PC-9 (cell line): ENCODE measurements at places on chromosomes 13 and 19.
A peak's percentile ranks its signal among the peaks of the same experiment; 100 is the strongest.

DNA sequence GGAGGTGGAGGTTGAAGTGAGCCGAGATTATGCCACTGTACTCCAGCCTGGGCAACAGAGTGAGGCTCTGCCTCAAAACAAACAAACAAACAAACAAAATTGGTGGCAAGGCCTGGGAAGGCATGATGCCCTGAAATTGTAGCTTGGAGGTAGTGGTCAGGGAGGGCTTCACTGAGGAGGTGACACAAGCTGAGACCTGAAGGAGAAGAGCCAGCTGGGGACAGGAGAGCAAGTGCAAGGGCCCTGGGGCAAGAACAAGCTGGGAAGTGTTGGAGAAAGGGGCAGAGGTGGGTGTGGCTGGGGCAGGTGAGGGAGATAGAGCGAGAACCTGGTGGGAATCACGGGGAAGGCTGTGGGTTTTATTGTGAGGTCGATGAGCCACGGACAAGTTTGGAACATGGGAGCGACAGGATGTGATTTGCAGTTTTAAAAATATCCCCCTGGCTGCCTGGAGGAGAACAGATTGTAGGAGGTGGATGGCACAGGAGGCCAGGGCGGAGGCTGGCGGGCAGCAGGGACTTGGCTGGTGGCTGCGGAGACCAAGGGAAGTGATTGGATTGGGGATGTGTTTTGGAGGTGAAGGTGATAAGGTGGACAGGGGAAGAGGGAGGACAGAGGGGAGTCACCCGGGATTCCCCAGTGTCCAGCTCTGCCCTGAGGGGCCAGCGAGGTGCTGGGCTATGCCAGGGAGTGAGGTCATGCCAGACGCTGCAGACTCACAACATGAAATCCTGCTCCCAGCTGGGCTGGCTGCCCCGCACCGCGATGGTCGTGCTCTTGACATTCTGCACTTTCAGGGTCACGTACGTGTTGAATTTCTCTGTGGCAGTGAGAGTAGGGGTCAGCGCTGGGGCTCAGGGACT lies 14.0 kb downstream of the UNC13A start:
- DNase-seq, result no peak
- no peaks in the 10 kb centered on the region for H3K4me1 ChIP-seq
- no peak overlapping the region for H3K27ac ChIP-seq
- peaks cover 15% of the 10 kb centered on the region; the same call in 1 of the 2 replicates for H3K27me3 ChIP-seq
- H3K36me3 ChIP-seq, result no peaks in the 10 kb centered on the region

- H3K36me3 ChIP-seq, result 0 out of 2 replicates have a peak, but pooled peaks cover 3% of the 10 kb centered on the region
- H3K4me1 ChIP-seq, result peaks cover under 1% of the 10 kb centered on the region
- no peak overlapping the region for H3K27ac ChIP-seq
- no peak overlapping the region for H3K4me3 ChIP-seq
- no peaks in the 10 kb centered on the region for H3K27me3 ChIP-seq
These were observed 28.1 kb upstream of the CLDN10 start for GRCh38 chr13:95524264-95524901.

DNA sequence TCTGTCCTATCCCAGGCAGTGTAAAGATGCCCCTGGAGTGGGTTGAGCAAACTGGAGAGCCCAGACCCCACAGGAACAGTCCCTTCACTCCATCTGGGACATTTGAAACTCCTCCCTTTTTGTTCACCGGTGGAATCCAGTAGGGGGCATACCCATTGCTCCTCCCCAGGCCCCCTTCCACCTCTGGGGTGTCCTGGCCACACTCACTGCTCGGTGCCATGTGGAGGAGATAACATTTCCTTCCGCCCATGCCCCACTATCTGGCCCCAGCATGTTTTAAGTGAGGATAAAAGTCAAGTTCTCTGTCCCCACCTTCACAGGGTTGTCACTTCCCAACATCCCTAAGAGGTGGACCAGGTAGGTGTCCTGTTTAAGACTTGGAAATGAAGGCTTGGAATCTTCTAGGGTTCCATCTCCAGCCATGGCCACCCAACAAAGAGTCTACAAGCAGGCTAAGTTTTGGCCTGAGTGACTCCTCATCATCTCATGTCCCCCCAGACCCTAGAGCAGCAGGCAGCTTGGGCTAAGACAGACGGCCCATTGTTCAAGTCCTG lies 9.3 kb downstream of the ZNF526 start:
- H3K27ac ChIP-seq, result no peak overlapping the region
- no peak overlapping the region for H3K4me3 ChIP-seq
- H3K36me3 ChIP-seq, result peaks cover 14% of the 10 kb centered on the region; the same call in 1 of the 2 replicates
- DNase-seq, result no peak

- DNase-seq, result no peak
- H3K36me3 ChIP-seq, result peaks cover 10% of the 10 kb centered on the region; the same call in 1 of the 2 replicates
- no peak overlapping the region for H3K4me3 ChIP-seq
- H3K4me1 ChIP-seq, result no peaks in the 10 kb centered on the region
These were observed 3.3 kb upstream of the GPR183 start for GRCh38 chr13:99310382-99311031.

- peak; percentile 86 for DNase-seq
- H3K36me3 ChIP-seq, result peaks cover 38% of the 10 kb centered on the region
These were observed at the start of gene ZNF226 for GRCh38 chr19:44164673-44165512. Gene ZNF226, plus strand, starts transcription at chr19:44165100. Its CDS starts 4,981 bp downstream, at chr19:44170081.

- no peak overlapping the region for H3K27ac ChIP-seq
- H3K36me3 ChIP-seq, result no peaks in the 10 kb centered on the region
- no peak overlapping the region for H3K4me3 ChIP-seq
- H3K4me1 ChIP-seq, result no peaks in the 10 kb centered on the region
These were observed 19.7 kb downstream of the ZNF536 start for GRCh38 chr19:30391554-30392551.

- DNase-seq, result no peak
- H3K36me3 ChIP-seq, result no peaks in the 10 kb centered on the region
- no peak overlapping the region for H3K4me3 ChIP-seq
These were observed 954.7 kb downstream of the PCDH9 start for GRCh38 chr13:66275416-66275815.

DNA sequence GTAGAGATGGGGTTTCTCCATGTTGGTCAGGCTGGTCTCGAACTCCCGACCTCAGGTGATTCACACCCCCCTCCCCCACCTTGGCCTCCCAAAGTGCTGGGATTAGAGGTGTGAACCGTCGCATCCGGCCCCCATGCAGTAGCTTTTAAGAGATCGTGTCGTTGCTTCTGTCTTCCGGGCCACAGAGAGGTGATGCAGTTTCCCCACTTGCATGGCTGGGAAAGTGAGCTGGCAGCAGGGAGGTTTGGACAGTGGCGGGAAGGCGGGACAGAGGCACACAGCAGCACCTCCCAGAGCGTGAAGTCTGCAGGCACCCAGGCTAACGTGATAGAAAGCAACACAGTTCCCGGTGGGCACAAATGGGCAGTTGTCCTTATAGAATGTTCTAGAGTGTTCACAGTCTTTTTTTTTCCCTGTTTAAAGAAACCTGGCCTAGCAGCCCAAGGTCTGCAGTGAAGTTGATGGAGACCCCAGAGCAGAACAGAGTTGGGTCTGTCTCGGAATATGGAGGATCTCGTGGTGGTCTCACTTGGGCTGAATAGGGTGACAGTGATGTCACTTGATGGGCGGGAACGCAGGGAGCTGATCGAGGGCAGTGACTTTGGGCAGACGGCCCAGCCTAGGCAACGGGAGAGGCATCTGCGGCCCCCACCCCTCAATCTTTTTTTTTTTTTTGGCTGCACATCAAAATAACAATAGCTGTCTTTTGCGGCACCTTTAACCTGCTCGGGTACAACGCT lies 4.9 kb downstream of the UHRF1 start:
- DNase-seq, result no peak
- H3K27ac ChIP-seq, result peak overlapping the region; percentile 89
- no peak overlapping the region for H3K4me3 ChIP-seq
- no peaks in the 10 kb centered on the region for H3K27me3 ChIP-seq

DNA sequence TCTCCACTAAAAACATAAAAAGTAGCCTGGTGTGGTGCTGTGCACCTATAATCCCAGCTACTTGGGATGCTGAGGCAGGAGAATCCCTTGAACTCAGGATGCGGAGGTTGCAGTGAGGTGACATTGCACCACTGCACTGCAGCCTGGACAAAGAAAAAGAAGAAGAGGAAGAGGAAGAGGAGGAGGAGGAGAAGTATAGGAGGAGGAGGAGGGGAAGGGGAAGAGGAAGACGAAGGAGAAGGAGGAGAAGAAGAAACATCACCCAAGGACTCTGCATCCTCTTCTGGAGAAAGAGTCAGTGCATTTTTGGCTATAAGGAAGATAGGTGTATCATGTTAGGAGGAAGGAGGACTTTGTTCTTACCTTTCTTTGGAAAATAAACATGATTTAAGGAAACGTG lies 13.0 kb upstream of the FPR3 start:
- H3K27me3 ChIP-seq, result peaks cover 22% of the 10 kb centered on the region
- H3K27ac ChIP-seq, result no peak overlapping the region

DNA sequence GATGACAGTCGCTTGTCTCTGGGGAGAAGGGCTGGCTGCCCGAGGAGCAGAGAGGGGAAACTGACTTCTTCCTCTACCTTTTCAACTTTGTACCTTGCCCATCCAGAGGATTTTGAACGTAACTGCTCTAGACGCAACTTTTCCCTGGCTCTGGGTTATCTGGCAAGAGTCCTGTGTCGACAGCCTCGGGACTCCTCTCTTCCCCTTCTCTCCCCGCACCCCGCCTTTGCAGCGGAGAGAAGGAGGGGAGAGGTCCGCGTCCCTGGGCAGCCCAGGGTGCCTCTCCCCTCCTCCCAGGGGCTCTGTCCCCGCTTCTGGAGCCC lies 574 bp downstream of the SH3GL1 start:
- no peak overlapping the region for H3K27ac ChIP-seq
- no peaks in the 10 kb centered on the region for H3K27me3 ChIP-seq
- peak overlapping the region; percentile 89 for H3K4me3 ChIP-seq
- H3K4me1 ChIP-seq, result peaks cover 20% of the 10 kb centered on the region
- H3K36me3 ChIP-seq, result no peaks in the 10 kb centered on the region

DNA sequence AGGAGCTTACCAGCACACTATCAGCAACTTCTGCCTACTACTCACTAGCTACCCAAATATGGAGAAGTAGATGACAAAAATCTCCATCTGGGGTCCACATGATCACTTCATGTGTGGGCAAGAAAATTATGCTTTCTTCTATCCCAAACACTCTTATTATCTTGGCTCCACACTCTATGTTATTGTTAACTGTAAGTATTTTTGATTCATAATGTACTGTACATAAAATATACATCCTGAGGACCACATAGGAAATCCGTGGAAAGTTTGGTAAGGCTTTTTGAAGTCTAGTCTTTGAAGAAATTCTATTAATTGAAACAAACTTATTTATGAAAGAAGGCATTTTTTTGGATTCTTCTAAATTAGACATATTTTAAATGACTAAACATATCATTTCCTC lies 378.8 kb downstream of the DACH1 start:
- H3K4me1 ChIP-seq, result no peaks in the 10 kb centered on the region
- no peak for DNase-seq
- H3K27me3 ChIP-seq, result no peaks in the 10 kb centered on the region
- no peak overlapping the region for H3K27ac ChIP-seq
- H3K4me3 ChIP-seq, result no peak overlapping the region

- H3K27me3 ChIP-seq, result no peaks in the 10 kb centered on the region
- H3K27ac ChIP-seq, result no peak overlapping the region
- no peak for DNase-seq
- H3K4me3 ChIP-seq, result no peak overlapping the region
These were observed 703.3 kb upstream of the ARGLU1 start for GRCh38 chr13:107271227-107271626.

GRCh38 chr13:43484432-43485225 lies 302.1 kb downstream of the ENOX1 start:
- H3K4me3 ChIP-seq, result no peak overlapping the region
- H3K4me1 ChIP-seq, result no peaks in the 10 kb centered on the region
- H3K27me3 ChIP-seq, result no peaks in the 10 kb centered on the region
- no peak for DNase-seq

GRCh38 chr13:31334547-31334946 lies 134.8 kb downstream of the B3GLCT start:
- H3K4me1 ChIP-seq, result peaks cover 20% of the 10 kb centered on the region
- H3K27ac ChIP-seq, result peak overlapping the region; percentile 41; the same call in 1 of the 2 replicates
- H3K27me3 ChIP-seq, result no peaks in the 10 kb centered on the region
- no peak for DNase-seq
- H3K36me3 ChIP-seq, result no peaks in the 10 kb centered on the region

GRCh38 chr13:34241332-34241731 lies 423.4 kb downstream of the RFC3 start:
- no peaks in the 10 kb centered on the region for H3K27me3 ChIP-seq
- no peak overlapping the region for H3K27ac ChIP-seq
- no peak overlapping the region for H3K4me3 ChIP-seq
- DNase-seq, result no peak

GRCh38 chr13:44575741-44576350 lies at the start of gene TSC22D1:
Gene TSC22D1, minus strand, starts transcription at chr13:44576330. Its CDS starts 256 bp downstream, at chr13:44576074.
- peak within 1 kb of the TSS; percentile 94 for H3K4me3 ChIP-seq
- H3K27me3 ChIP-seq, result no peaks in the 10 kb centered on the region
- DNase-seq, result no peak

GRCh38 chr13:63425131-63425530 lies 2009.5 kb upstream of the PCDH20 start:
- H3K4me3 ChIP-seq, result no peak overlapping the region
- no peaks in the 10 kb centered on the region for H3K36me3 ChIP-seq
- DNase-seq, result no peak
- H3K27me3 ChIP-seq, result no peaks in the 10 kb centered on the region
- no peak overlapping the region for H3K27ac ChIP-seq

- H3K27me3 ChIP-seq, result no peaks in the 10 kb centered on the region
- peaks cover 31% of the 10 kb centered on the region for H3K36me3 ChIP-seq
- peaks cover 24% of the 10 kb centered on the region for H3K4me1 ChIP-seq
- no peak for DNase-seq
- H3K4me3 ChIP-seq, result no peak overlapping the region
These were observed 3.9 kb downstream of the SUPT5H start for GRCh38 chr19:39449116-39449797.

- H3K27me3 ChIP-seq, result no peaks in the 10 kb centered on the region
- no peak overlapping the region for H3K4me3 ChIP-seq
- no peak overlapping the region for H3K27ac ChIP-seq
- no peak for DNase-seq
These were observed 29.1 kb upstream of the CSNK1A1L start for GRCh38 chr13:37134411-37135041.

- H3K4me1 ChIP-seq, result peaks cover 15% of the 10 kb centered on the region
- peaks cover 25% of the 10 kb centered on the region; the same call in 1 of the 2 replicates for H3K36me3 ChIP-seq
- peak overlapping the region; percentile 58 for H3K27ac ChIP-seq
- no peak for DNase-seq
- peak overlapping the region; percentile 76 for H3K4me3 ChIP-seq
- H3K27me3 ChIP-seq, result no peaks in the 10 kb centered on the region
These were observed 725 bp downstream of the PSMD8 start for GRCh38 chr19:38375098-38375493.

- H3K4me3 ChIP-seq, result no peak overlapping the region
- H3K27me3 ChIP-seq, result no peaks in the 10 kb centered on the region
- H3K36me3 ChIP-seq, result no peaks in the 10 kb centered on the region
- no peaks in the 10 kb centered on the region for H3K4me1 ChIP-seq
These were observed 61.3 kb downstream of the SLITRK6 start for GRCh38 chr13:85737952-85738351.

DNA sequence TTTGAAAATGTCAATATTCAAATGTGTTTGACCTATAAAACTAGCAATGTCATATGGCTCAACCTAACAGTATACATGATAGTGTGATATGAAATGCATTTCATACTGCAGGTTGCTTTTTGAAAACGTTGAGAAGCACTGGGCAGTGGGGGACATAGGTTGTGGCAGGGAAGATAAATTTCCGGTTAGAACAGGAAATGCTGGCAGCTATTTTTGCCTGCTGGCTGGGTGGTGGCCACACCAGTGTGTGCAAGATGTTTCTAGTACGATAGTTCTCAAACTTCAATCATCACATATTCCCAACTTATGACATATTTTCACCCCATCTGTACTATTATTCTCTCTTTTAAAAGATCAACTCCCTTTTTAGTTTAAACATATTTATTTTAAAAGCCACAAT lies 17.2 kb downstream of the FXYD5 start:
- peak overlapping the region; percentile 22; the same call in 1 of the 2 replicates for H3K27ac ChIP-seq
- peaks cover 21% of the 10 kb centered on the region for H3K36me3 ChIP-seq
- no peak overlapping the region for H3K4me3 ChIP-seq
- H3K27me3 ChIP-seq, result no peaks in the 10 kb centered on the region
- peaks cover 56% of the 10 kb centered on the region for H3K4me1 ChIP-seq
